ENCODE measurements at places on chromosomes 3 and 15. TPM values are rescaled to one million over a fixed set of nuclear protein-coding genes. Genes with fewer than 3 reads are reported as not detected.

- H3K27me3 ChIP-seq: no peaks in the 10 kb centered on the region
- no peaks in the 10 kb centered on the region for H3K36me3 ChIP-seq
- peaks cover 12% of the 10 kb centered on the region for H3K4me1 ChIP-seq
- no peak for DNase-seq
Observed at GRCh38 chr3:30286007-30286669, 320.3 kb upstream of the TGFBR2 start.

DNA sequence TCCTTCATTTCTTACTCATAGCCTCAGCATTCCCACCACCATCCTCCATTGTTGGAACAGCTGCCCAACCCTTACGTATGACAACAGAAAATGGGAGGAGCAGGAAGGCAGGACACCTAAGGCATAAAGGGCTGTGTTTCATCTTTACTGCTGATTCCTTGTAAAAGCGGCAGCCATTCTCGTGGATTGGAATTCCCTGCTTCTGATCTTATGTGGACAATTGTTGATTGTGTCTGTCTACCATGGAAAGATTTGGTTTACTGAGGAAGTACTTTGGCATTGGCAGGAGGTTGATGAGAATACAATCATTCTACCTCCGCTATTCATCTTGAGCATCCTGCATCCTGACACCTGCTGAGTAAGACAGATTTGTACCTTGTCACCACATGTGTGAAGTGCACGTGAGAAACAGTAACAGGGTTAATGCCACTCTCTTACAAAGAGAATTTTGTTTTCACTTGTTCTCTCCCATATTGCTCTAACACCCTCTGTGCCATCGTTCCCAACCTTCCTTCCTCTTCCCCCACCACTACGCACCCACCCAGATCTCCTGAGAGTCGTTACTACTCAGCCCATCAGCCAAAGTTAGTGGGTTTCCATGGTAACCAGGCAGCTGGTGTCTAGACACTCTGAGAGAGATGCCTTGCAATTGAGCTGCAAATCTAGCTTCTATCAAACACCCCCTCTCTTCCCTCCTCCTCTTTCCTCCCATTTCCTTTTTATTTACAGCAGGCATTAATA, 75.7 kb downstream of the GAP43 start:
- no peak overlapping the region for H3K4me3 ChIP-seq
- peak; percentile 93 for DNase-seq
- 0 out of 2 replicates have a peak, but pooled peaks cover 4% of the 10 kb centered on the region for H3K36me3 ChIP-seq
- H3K27ac ChIP-seq: peak overlapping the region; percentile 83
- H3K27me3 ChIP-seq: no peaks in the 10 kb centered on the region

GRCh38 chr15:58639992-58640391, 109.5 kb downstream of the ADAM10 start:
- H3K36me3 ChIP-seq: no peaks in the 10 kb centered on the region
- H3K27ac ChIP-seq: no peak overlapping the region
- no peaks in the 10 kb centered on the region for H3K27me3 ChIP-seq
- H3K4me3 ChIP-seq: no peak overlapping the region
- peaks cover 14% of the 10 kb centered on the region for H3K4me1 ChIP-seq

Gene AHSG
- total RNA-seq: not detected

DNA sequence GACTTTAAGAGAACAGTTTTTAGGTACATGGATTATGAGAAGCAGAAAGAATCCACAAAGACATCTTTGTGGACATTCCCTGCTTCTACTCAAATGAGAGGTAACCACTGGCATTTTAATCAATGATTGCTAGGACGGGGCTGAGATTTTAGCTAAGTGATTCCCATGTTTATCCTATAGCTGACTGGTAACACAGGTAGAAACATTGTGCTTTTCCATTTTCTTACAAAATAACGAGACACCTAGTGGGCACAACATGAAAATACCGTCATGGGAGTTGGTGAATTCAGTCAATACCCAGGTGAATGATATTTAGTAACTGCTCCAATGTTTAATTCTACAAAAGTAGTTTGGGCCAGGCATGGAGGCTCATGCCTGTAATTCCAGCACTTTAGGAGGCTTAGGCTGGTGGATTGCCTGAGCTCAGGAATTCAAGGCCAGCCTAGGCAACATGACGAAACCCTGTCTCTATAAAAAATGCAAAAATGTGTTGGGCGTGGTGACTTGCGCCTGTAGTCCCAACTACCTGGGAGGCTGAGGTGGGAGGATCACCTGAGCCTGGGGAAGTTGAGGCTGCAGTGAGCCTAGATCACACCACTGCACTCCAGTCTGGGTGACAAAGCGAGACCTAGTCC, 37.2 kb upstream of the DENND4A start:
- H3K4me1 ChIP-seq: peaks cover 29% of the 10 kb centered on the region
- H3K27ac ChIP-seq: no peak overlapping the region
- H3K4me3 ChIP-seq: no peak overlapping the region

- peak; percentile 83 for DNase-seq
- H3K27me3 ChIP-seq: peaks cover 76% of the 10 kb centered on the region
- H3K27ac ChIP-seq: no peak within 1 kb of the TSS
Observed at GRCh38 chr3:184261270-184261853, at the start of gene CAMK2N2. CAMK2N2 (minus strand) TSS chr3:184261553; CDS start chr3:184261285, 268 bp downstream.
